MV-4-11 (cell line): ENCODE measurements at places on chromosomes 4 and X.

GRCh38 chr4:65046192-65047133 lies 623.8 kb downstream of the EPHA5 start:
- no peak for DNase-seq

DNA sequence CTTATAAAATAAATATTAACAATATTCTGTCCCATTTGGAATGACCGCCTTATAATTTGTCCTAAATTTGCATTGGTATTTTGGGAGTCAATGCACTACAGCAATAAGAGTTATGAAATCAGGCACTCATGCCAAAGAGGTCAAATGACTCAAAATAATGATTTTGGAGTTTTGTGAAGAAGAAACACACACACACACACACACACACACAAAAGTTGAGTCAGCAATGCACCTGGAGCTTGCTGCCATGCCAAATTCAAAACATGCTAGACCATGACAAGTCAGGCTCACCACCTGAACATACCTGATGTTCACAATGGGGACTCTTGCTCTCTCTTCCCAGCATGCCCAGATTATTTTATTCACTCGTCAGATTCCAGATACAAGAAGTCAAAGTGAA lies 56.7 kb downstream of the PROM1 start:
- DNase-seq = no peak

DNA sequence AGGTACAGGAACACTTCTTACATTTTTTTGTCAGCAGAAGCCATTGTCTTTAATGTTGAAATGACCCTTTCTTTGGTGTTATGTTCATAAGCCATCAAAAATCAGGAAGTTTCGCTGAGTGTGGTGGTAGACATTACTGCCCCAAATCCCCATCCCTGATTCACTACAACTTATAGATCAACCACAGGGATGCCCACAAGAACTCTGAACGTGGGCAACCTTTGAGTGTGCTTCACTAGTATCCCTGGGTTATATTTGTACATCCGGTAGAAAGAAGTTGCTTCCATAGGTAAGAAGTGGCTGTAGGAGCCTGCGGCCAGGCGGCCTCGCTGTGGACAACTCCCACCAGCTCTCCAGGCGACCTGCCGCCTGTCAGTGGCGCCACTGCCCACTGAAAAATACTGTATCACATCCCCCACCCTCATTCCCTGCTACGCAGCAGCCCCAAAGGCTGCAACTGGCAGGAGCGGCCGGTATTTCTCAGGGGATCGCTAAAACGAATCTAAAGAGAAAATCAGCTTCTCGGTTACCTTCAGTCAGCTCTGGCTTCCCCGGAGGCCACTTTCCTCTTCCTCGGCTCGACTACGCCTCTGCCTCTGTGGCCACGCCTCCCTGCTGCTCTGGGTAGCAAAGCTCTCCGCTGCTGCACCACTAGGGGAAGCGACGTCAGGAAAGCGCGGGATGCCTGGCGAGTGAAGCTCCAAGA lies 13.9 kb upstream of the ETDC start:
- peak; percentile 9 for DNase-seq

GRCh38 chr4:166169111-166169510 lies 296.1 kb downstream of the TLL1 start:
- DNase-seq = peak; percentile 15

- no peak for DNase-seq
Measured at GRCh38 chr4:72702948-72703347, 133.9 kb upstream of the ADAMTS3 start.

DNA sequence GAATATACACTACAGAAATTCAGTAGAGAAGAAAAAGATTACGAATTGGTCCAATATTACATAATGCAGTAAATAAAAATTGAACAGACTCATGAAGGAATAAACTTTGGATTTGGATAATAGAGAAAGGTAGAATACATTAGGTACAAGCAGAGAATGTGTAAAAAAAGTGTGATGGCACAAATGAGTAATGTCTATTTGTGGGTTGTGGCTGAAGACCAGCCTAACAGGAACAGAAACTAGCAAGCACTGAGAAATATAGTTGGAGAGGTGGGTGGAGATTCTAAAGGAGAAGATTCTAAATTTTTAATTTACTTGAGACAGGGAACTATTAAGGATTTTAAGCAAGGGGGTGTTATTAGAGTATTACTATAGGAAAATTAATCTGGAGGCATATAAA lies 15.2 kb upstream of the CLOCK start:
- DNase-seq = peak; percentile 86

- no peak for DNase-seq
Measured at GRCh38 chr4:147843162-147843561, 111.3 kb downstream of the ARHGAP10 start.

- DNase-seq = no peak
Measured at GRCh38 chr4:104941661-104942062, 205.0 kb upstream of the TET2 start.

DNA sequence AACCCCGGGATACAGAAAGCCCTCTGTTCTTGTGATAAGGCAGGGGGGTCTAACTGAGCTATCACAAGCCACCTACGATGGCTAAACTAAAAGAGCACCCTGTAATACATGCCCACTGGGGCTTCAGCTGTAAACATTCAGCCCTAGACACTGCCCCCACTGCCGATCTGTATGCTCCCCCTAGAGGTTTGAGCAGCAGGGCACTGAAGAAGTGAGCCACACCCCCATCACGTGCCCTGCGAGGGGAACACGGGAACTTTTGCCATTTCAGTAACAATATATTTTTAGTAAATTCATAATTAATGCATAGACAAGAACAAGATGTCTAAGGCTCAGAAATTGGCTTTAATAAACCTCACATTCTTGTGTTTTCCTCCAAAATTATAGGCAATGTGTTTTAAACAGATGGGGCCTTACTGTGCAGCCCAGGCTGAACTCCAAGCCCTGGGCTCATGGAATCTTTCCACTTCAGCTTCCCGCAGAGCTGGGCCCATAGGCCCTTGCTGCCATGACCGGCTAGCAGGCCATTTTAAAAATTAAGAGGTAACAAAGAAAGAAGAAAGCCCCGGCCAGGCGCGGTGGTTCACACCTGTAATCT lies 235.3 kb upstream of the SFRP2 start:
- peak; percentile 30 for DNase-seq

GRCh38 chr4:11698846-11699590 lies 270.3 kb upstream of the HS3ST1 start:
- no peak for DNase-seq
